ENCODE measurements at places on chromosomes 16 and 17.

DNA sequence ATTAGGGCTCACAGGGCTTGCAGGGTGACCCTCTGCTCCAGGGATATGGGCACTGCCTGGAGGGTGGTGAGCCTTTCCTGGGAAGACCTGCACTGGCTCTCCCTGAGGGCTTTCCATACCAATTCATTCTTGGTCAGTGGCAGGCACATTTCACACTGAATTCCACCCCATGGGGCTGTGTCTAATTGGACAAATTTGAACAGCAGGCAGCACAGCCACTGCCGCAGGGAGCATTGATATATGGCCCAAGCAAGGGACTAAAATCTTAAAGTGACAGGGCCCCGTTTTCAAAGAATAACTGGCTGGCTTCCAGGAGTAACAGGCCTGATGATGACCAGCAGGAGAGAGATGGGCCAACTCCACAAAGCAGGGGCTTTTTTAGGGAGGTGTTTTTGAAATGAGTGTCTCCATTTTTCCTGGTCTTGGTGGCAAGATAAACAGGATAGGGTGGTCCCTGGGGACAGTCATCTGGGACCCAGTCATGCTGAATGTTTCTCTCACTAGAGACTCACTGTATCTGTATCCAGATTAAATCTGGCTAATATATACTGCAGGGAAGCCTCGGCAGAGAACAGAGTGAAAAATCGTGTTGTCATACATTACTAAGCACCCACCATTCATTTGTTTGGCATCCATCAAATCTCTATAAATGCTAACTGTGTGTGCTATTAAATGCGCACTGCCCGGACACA lies 74.1 kb upstream of the TBX2 start:
- peak; percentile 67 for DNase-seq

DNA sequence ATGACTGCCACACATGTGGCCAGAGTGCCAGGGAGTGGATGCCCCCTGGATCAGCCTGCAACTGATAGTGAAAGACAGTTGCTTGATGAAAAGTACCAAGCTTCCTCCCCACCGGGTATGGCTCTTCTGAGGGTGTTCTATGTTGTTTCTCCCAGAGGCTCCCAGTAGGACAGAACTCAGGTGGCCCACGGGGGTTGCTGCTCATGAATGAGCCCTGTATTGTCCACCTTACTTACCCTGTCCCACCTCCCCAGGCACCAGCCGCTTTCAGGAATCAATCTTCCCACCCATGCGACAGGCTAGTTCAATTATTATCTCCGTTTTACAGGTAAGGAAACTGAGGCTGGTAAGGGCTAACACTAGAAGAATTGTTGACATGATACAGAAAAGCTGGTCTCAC lies 34.9 kb upstream of the RGS9 start:
- DNase-seq = no peak

GRCh38 chr16:17026600-17027242 lies 444.0 kb downstream of the XYLT1 start:
- DNase-seq = no peak

DNA sequence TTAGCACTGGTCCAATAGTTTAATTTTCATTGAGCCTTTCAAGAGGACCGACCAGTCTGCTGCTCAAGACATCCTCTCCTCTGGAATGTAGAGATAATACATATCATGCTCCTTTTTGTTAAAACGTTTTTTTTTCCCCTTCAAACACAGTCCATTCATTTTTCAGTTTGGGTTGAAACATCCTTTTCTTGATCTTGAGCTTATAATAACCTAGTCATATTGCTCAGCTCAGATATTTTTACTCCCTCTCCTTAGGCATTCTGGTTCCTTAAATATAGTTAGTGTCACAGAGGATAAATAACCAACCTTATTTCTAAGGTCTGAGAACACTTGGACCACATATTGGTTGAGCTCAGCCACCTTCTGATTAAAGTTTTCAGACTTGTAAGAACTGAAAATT lies 12.8 kb downstream of the ANKRD40CL start:
- DNase-seq = no peak

DNA sequence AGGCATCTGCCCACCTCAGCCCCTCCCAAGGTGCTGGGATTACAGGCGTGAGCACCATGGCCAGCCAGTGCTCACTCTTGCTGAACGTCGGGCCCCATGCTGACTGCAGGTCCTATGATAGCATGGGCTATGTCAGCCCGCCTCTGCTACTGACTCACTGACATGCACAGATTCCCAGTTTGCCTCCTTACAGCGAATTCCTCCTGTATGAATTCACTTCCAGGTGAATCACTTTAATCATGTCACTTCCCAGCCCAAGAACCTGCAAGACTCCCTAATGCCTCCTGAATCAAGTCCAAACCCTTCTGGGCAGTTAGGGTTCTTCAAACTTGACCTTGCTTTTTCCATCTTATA lies 16.1 kb upstream of the UBTF start:
- no peak for DNase-seq

GRCh38 chr17:75457047-75457654 lies 716 bp downstream of the TMEM94 start:
- peak; percentile 89 for DNase-seq

DNA sequence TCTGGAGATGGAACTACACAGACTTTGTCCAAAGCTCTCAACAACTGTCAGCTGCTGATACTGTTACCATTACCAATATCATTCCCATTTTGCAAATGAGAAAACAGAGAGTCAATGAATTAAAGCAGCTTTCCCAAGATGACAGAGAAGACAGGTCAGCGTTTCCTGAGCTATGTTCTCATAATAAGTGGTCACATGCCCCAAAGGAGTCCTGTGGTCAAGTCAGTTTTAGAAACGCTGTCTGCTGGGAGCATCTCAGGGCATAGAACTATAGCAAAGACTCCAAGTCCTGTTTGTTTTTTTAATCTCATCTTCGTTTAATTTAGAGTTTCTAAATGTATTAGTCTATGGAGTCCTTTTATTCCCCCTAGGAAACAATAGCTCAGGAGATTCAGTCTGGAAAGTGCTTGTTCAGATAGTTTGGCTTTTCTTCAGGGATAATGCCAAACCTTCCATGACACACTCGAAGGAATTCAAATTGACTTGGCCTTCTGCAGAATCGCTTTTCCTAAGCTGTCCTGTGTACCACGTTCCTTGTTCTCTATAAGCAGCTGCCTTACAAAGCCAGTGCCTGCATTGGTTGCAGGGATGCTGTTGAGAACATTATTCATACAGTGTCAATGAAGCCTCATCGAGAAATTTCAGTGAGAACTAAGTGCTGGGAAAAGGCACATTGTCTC lies 12.1 kb downstream of the CCDC42 start:
- no peak for DNase-seq

- DNase-seq = no peak
These were observed 267.1 kb downstream of the PHKB start for GRCh38 chr16:47728205-47728604.

- no peak for DNase-seq
These were observed 75.5 kb upstream of the MED9 start for GRCh38 chr17:17401271-17401781.

- DNase-seq = no peak
These were observed 165.6 kb upstream of the RPH3AL start for GRCh38 chr17:518047-518735.

- DNase-seq = no peak
These were observed 6.6 kb upstream of the MED11 start for GRCh38 chr17:4724650-4725049.

DNA sequence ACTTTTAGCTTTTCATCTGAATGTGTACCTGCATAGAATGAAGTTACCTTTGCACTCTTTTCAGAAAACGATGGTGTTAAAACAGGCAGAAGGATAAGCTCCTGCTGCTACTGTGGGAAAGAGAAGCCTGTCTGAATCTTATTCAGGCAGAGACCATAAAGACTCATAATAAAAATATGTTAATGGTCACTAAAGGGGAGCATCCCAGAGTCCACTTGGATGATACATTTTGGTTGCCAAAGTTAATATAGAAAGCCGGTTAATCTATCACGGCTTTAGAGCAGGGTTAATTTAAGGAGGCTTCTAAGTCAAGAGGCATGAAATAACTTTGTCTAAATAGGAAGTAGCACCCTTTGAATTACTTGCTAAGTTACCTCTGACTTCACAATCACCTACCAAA lies 2.9 kb downstream of the MARCHF10 start:
- DNase-seq = no peak

GRCh38 chr17:2624292-2624731 lies 30.9 kb downstream of the PAFAH1B1 start:
- no peak for DNase-seq

DNA sequence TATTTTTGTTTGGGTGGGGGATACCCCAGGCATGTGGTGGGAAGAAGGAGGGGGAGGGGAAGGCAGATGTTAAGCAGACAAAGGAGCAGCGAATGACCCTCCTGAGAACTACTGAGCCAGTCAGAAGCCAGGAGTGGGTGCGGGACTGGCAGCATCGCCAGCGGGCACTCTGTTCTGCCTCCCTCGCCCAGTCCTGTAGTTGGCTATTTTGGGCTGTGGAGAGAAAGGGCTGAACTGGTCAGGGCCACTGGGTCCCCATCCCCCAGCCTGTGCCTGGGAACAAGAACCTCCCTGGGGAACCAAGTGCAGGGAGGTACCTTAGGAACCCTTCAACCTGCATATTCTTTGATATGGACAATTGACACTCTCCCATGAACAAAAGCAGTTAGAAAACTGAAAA lies 6.4 kb downstream of the LRRC3C start:
- no peak for DNase-seq

- no peak for DNase-seq
These were observed 218 bp downstream of the TNRC6C start for GRCh38 chr17:77958716-77959125.

GRCh38 chr17:48047113-48047740 lies 932 bp upstream of the NFE2L1 start:
- peak; percentile 34 for DNase-seq

DNA sequence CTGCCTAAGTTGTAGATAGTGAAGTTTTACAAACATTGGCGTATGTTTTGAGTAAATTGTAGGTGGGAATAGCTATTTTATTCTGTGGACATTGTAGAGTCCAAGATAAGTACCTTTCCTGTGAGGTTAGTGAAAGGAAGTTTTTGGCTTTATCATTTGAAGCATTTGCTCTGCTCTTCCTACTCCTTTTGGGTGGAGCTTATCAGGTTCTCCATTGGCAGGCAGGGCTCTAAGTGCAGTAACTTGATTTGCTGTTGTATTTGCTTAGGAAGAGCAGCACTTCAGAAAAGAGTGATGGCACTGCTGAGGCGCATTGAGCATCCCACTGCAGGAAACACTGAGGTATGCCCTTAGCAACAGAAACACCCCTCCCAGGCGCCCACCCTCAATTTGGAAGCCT lies 70.1 kb downstream of the OMG start:
- no peak for DNase-seq

- DNase-seq = no peak
These were observed 190.7 kb downstream of the AXIN2 start for GRCh38 chr17:65370669-65371131.

- DNase-seq = peak; percentile 35
These were observed 5.8 kb upstream of the GNA13 start for GRCh38 chr17:65062171-65062915.

- no peak for DNase-seq
These were observed 7.3 kb downstream of the FMNL1 start for GRCh38 chr17:45228763-45229539.

GRCh38 chr16:66658143-66658859 lies 38.2 kb downstream of the CMTM4 start:
- DNase-seq = peak; percentile 25

- DNase-seq = peak; percentile 91
These were observed 59.8 kb downstream of the BAIAP2 start for GRCh38 chr17:81094509-81095382.

GRCh38 chr17:47605011-47605410 lies 44.7 kb upstream of the KPNB1 start:
- no peak for DNase-seq

DNA sequence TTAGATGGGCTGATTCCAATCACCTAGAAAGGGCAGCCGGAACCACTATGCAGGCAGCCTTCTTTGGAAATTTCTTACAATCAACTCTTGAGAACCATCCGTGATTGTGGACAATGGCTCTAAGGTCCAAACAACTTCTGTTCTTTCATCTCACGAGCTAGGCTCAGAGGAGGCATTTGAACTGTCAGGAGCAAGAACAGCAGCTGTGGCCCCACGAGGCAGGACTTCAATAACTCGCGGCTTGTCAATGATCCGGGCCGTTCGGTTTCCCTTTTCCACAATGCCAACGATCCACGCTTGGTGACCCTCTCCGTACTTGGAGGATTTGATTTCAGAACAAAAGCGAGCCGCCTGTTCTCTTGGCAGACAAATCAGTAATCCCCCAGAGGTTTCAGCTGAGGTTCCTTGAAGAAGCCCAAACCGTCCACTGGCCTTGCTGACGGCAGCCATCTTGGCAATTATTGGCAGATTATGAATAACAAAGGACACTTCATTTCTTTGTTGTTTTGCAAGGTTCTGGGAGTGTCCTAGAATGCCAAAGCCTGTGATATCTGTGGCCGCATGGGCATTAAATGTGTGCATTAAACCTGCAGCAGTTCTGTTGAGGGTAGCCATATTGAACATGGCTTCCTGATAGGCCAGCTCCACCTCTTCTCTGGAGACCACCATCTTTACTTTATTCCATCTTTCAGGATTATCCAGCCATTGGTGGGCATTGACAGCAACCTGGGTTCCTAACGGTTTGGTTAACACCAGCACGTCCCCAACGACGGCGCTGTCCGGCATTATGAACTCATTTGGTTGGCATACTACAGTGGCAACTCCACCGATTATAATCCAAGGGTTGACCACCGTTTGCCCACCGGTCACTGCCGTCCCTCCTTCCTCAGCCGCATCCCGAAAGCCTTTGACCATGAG lies 1.2 kb downstream of the SEPHS2 start:
- no peak for DNase-seq

DNA sequence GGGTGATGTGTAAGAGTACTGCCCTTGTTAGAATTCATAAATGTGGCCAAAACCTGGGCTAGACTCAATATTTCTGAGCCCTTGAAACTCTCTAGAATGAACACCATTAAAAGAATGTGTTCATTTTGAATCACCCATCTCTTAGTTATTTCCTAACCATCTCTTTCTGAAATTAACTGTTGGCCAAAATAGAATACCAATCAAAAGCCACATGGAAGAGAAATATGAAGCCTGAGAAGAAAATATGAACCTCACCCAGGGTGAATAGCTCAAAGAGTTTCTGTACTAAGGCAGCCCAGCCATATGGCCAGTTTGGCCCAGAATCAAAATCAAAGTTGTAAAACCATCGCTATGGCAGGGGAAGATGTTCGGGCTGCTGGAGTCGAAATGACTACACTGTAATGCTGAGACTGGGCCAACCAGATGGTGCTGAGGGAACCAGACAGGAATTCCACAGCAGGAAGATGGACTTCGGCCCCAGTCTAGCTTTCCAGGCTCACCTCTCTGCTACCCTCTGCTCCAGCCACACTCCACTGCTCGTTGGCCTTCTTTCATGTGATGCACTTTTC lies 154.3 kb upstream of the ZFHX3 start:
- DNase-seq = no peak

GRCh38 chr17:18129041-18129502 lies 20.5 kb downstream of the MYO15A start:
- no peak for DNase-seq

Data from retina (tissue), 1 donor.